Osteoblast (primary cell): ENCODE measurements at places on chromosomes 16 and 17. TPM values are rescaled to one million over a fixed set of nuclear protein-coding genes. Genes with fewer than 3 reads are reported as not detected.

- DNase-seq = no peak
Measured at GRCh38 chr17:36864827-36865430, 72.3 kb upstream of the LHX1 start.

- DNase-seq = no peak
Measured at GRCh38 chr16:81410643-81411293, 33.8 kb upstream of the CMIP start.

Gene OTOA
- total RNA-seq = under 0.01 TPM in 2 replicates

Gene SLFN12
- total RNA-seq = 19.9 and 25.6 TPM in 2 replicates

Gene RNU2-1
- total RNA-seq = not detected in 2 replicates
